NCI-H460 (cell line): ENCODE measurements at places on chromosomes 3 and 15.

DNA sequence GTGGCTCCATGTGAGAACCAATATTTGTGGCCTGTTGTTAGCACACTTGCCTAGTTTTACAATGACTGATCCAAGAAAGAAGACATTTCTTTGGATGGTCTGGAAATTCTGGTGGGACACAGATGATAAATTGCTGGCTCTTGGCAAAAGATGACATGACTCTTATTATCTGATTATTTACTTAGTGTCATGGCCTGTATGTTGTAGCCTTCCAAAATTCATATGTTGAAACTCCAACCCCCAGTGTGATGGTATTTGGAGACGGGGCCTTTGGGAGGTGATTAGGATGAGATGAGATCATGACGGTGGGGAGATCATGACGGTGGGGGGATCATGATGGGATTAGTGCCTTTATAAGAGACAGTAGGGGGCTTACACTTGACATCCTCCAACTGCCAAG lies 30.0 kb upstream of the AKAP13 start:
- no peak for DNase-seq

DNA sequence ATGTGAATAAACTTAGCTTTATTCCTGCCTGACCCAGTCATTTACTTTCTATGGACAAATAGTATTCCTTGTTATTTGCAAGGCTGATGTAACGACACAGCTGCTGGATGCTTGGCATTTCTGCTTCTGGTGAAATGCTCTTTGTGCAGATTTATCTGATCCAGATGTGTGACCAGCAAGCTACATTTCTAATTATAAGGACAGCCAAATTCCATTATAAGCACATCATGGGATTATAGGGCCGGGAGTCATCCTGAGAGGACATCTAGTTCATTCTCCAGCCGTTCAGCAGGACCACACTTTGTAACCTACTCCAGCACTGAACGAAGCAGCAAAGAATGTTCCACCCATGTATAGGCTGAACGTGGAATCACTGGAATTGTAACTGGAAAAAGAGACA lies 42.9 kb downstream of the FNDC3B start:
- no peak for DNase-seq

GRCh38 chr3:61192222-61192621 lies 59.0 kb downstream of the FHIT start:
- no peak for DNase-seq

GRCh38 chr15:99732751-99733267 lies 428 bp downstream of the LYSMD4 start:
- DNase-seq, result no peak

DNA sequence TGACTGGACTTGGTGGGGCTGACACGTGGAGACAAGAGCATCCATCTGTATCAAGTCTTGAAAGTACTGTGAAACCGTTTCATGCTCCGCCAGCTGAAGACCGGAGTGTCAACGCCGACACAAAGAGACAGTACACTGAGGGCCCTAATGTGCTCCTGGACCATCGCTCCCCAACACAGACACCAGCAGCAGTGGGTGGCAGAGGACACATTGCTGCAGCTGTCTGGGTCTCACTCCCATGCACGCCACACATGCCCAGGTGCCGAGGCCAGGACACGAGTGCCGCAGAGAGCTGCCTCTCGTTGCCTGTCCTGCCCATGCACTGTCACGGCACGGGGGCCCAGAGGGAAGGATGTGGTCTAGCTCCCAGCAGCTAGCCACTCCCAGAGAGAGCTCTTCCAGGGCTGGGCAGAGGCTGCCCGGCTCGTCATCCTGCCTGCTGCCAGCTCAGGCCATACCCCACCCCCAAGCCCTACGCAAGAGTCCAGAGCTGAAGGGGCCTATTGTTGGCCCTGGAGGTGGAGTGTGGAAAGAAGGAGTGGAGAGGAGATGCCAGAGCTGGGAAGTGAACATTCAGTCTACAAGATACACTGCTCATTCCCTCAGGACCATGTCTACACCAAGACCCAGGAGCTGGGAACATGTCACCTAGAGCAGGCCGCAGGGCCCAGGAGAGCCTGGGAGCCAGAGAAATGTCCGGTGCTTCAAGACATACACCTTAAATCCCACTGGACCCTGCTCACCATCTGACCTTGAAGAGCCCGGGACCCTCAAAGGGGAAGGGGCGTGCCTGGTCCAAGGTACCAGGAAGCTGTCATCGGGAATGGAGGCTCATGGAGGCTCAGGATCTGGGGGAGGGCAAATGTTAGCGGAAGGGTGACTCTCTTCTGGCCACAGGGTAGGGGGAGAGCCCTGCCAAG lies 7.7 kb downstream of the TNK2 start:
- peak; percentile 43 for DNase-seq

GRCh38 chr15:67120839-67121643 lies 55.6 kb downstream of the SMAD3 start:
- DNase-seq, result no peak

DNA sequence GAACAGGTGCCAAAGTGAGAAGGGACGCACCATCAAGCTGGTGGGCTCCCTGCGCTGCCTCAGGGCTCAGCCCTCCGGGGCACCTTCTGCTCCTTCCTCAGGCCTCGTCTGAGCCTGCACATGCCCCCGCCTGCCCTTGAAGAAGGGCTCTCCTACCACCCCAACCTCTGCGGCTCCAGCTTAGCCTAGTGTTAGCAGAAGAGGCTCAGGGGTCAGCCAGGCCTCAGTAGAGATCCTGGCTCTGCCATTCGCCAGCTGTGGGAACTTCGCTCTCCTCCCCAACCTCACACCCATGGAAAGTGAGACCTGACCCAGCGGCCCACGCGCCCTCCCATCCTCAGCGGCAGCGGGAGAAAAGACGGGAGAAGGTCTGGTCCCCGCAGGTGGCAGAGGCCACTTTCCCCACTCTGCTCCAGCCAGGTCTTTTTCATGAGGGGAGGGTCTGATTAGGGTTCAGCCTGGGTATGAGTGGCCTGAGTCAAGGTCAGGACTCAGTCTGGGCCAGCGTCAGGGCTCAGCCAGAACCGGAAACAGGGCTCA lies 8.2 kb downstream of the GRIP2 start:
- DNase-seq, result no peak

DNA sequence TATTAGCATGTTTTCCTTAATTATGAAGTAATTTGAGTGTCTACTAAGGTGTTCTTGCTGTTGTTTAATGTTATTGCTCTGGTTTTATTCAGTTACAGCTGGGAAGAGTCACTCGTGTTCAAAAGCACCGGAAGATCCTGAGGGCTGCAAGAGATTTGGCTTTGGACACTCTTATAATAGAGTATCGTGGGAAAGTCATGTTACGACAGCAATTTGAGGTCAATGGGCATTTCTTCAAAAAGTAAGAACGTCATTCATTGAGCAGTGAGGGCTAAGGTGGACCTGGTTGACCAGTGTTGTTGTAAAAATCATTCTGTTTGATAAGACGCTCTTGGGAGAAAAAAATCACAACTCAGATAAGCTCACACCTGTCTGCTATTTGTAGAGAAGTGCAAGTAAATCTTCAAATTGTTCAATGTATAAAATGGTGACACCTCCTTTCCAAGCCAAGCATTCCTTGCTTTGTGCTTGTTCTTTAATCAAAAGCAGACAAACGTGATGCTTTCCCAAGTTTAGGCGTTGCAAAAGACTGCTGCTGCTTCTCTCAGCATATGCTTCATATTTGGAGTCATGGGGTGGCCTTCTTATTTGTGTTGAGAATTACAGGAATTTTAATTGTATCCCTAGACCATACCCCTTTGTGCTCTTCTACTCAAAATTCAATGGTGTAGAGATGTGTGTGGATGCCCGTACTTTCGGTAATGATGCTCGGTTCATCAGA lies 44.2 kb downstream of the SETD5 start:
- no peak for DNase-seq

- DNase-seq, result no peak
These were observed 3.7 kb upstream of the CNTN4 start for GRCh38 chr3:2094941-2095340.

GRCh38 chr15:70096215-70097062 lies 1.3 kb downstream of the TLE3 start:
- peak; percentile 32 for DNase-seq

GRCh38 chr3:128725547-128726022 lies 398 bp upstream of the RAB7A start:
- no peak for DNase-seq

DNA sequence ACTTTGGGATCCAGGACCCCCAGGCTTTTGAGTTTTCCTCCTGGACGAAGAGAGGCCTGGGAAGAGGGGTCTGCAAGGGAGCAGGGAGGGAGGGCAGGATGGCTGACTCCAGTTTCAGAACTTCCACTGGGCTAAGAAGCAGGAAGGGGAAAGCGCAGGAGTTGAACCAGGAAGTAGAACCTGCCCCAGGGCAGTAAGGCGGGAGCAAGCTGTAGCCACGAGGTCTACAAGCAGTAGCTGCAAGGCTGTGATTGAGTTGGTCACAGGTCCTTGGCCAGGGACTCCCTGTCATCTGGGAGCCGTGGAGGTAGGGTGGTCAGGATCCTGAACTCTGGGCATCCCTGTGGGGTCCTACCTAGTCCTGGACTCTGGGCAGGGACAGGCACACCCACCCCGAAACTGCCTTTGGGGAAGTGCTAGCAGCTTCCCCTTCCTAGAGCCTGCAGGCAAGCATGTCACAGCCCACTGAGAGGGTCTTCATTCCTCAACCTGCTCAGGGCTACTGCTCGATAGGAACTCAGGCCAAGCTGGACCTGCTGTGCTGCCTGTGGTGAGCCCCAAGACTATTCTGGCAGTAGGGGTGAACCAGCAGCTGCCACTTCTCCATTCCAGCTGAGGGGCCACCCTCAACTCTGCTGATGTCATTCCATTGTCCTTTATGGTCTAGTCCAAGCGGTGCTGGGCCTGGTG lies 5.8 kb upstream of the GNAI2 start:
- DNase-seq, result no peak

DNA sequence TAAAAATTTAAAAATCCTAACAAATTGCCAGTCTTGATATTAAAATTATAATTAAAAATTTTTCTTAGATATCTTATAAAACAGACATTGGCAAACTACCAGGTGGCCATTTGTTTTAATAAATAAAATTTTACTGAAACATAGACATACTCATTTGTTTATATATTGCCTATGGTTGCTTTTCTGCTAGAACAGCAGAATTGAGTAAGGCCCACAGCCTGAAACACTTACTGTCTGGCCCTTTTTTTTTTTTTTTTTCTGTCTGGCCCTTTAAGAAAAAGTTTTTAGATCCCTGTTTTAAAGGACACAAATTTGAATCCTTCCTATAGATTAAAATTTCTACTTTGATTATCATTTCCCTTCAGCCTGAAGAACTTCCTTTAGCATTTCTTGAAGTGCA lies 60.5 kb upstream of the CTDSPL2 start:
- DNase-seq, result no peak

DNA sequence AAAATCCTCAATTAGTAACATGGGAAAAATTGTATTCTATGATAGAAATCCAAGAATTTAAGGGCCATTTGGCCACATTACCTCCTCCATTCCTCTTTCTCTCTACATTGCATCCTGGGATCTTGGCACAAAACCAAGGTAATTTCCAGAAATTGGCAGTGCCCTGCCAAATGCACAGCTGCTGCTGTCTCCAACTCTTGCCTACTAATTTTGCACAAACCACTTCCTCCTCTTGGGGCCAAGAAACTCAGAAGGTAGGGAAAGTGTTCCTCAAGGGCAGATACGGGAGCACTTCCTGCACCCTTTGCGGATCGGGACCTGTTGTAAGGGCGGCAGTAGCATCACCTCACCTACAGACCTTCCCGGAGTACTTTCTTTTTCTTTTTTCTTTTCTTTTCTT lies 57.8 kb downstream of the MAP3K13 start:
- no peak for DNase-seq

DNA sequence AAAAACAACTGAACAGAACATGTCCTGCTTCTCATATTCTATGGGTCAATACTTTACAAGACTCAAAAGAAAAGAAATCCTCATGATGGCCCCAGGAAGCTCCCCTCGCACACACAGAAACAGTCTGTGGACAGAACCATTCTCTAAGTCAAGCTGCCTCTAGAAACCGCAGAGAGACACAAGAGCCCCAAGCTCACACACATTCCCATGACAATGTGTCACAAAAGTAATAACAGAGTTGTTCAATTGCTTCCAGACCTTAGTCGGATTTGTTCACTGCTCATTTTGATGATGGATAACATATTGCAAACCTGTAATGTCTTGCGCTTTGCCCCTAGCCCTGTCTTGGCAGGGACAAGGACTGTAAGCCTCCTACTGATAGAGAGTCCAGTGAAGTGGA lies 60.9 kb downstream of the UMPS start:
- no peak for DNase-seq

DNA sequence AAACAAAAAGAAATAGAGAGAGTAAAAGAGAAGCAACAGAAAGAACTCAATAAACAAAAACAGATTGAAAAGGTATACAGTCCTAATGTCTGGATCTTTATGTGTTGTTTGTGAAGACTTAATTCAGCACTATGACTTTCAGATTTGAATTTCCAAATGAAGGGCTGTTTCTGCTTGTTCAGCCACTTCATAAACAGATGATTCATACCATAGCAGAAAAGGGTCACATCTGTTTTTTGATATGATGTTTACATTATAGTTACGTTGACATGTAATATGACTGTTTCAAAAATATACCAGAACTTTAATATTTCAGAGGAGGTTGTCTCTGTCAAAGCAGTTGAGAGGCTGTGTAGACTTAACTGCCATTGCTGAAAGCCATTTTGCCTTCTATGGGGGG lies 24.1 kb downstream of the ASB14 start:
- no peak for DNase-seq

- DNase-seq, result no peak
These were observed 334.2 kb downstream of the KLF13 start for GRCh38 chr15:31660816-31661215.

DNA sequence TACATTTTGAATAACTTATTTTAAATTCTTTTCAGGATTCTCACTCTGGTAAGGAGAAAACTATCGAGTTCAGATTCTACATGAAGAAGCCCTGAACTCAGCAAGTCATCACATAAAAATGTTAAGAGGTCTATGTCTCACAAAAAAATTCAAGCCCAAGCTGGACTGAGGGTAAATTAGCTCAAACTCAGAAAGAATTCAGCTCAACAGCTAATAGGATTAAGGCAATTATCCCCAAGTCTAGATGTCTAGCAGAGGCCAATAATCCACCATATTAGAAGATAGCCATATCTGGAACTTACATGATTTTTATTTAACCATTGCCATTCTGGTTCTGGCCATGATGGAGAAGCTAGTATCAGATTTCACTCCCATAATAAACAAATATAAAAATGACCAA lies 909.7 kb downstream of the PLOD2 start:
- DNase-seq, result no peak

GRCh38 chr15:100111125-100112060 lies 230.4 kb downstream of the ADAMTS17 start:
- DNase-seq, result no peak

- DNase-seq, result no peak
These were observed 135.9 kb downstream of the FEZF2 start for GRCh38 chr3:62237286-62237948.

GRCh38 chr15:64162478-64162868 lies 349 bp downstream of the PPIB start:
- DNase-seq, result no peak

- no peak for DNase-seq
These were observed 34.3 kb downstream of the GOLIM4 start for GRCh38 chr3:168061332-168061996.
